ENCODE measurements at places on chromosomes 2 and 18. TPM values are rescaled to one million over a fixed set of nuclear protein-coding genes. Genes with fewer than 3 reads are reported as not detected.

CROCC2 gene
- 0.12 TPM for total RNA-seq

GALR1 gene
- not detected for total RNA-seq

- no peak for ATAC-seq
Observed at GRCh38 chr2:86623043-86623493, 597 bp downstream of the RNF103 start.

DNA sequence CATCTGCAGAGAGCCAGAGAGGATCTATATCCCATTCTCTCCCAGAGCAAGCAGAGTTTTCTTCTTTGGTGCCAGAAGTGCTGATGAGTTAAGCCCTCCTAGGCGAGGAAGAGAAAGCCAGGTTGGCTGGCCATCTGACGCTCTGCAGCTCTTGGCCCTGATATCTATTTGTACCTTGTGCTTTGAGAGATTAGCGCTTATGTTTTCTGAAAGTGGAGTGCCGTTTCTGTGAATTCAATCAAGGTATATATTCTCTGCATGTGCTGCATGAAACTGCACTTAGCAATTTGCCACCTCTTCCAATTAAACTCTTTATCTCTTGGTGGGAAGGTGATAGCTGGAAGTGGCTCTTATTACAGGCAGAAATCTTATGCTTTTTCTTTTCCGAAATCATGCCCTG lies 177.5 kb downstream of the LPIN1 start:
- ATAC-seq = no peak

GRCh38 chr2:36339607-36340218 lies 15.9 kb upstream of the CRIM1 start:
- no peak for ATAC-seq
